ENCODE measurements at places on chromosomes 12 and 14.

DNA sequence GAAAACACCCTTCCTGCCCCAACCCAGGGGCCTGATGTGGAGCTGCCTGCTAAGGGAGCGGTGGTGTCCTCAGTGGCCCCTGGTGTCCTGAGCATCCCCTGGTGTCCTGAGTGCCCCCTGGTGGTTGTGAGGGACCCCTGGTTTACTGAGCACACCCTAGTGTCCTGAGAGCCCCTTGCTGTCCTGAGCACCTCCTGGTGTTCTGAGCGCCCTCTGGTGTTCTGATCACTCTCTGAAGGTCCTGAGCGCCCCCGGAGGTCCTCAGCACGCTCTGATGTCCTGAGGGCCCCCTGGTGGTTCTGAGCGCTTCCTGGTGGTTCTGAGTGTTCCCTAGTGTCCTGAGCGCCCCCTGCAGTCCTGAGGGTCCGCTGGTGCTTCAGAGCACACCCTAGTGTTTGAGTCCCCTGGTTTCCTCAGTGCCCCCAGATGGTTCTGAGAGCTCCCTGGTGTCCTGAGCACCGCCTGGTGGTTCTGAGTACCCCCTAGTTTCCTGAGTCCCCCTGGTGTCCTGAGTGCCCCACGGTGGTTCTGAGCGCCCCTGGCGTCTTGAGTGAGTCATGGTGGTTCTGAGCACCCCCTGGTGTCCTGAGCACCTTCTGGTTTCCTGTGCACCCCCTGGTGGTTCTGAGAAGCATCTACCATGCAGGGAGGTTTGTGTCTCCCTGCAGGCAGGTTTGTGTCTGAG lies 1004.2 kb downstream of the TMEM121 start:
- no peak for DNase-seq

GRCh38 chr14:90556012-90556477 lies 159.2 kb downstream of the CALM1 start:
- DNase-seq = no peak

- no peak for DNase-seq
These were observed 151.3 kb downstream of the NUBPL start for GRCh38 chr14:31712244-31713127.

DNA sequence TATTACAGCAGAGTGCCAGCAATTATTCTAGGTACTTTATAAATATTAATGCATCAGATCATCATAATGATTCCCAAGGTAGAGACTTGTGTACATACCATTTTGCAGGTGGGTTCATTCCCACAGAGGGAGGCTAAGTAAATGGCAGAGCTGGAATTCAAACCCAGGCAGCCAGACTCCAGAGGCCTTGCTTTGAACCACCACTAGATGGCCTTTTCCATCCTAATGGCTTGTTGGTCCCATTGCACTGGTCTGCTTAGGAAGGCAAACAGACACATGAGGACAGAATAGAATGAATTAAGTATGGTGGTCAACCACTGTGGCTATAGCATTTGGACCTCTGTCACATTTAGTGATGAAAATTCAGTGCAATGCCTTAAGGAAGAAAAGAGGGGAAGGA lies 158.7 kb downstream of the METTL25 start:
- no peak for DNase-seq

GRCh38 chr12:68119724-68120211 lies 39.8 kb downstream of the IFNG start:
- no peak for DNase-seq

- DNase-seq = no peak
These were observed 458.4 kb upstream of the SYT1 start for GRCh38 chr12:78406213-78406612.

GRCh38 chr14:74983343-74983742 lies 19.4 kb upstream of the EIF2B2 start:
- DNase-seq = no peak

DNA sequence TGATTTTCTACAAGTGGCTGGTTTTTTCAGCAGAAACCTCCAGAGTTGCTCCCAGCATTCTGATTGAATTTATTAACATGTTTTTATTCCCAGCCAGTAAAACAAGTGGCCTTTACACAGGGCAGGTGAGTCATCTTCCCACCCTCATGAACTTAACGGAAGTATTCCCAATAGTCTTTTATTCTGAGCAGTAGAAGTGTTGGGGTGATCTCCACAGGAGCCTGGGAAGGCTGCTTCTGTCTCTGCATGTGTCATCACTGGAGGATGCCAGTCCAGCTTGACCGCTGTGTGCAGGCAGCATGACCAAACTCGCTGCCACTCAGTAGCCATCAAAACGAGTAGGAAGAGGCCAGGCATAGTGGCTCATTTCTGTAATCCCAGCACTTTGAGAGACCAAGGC lies 13.4 kb upstream of the DNAH10 start:
- no peak for DNase-seq

DNA sequence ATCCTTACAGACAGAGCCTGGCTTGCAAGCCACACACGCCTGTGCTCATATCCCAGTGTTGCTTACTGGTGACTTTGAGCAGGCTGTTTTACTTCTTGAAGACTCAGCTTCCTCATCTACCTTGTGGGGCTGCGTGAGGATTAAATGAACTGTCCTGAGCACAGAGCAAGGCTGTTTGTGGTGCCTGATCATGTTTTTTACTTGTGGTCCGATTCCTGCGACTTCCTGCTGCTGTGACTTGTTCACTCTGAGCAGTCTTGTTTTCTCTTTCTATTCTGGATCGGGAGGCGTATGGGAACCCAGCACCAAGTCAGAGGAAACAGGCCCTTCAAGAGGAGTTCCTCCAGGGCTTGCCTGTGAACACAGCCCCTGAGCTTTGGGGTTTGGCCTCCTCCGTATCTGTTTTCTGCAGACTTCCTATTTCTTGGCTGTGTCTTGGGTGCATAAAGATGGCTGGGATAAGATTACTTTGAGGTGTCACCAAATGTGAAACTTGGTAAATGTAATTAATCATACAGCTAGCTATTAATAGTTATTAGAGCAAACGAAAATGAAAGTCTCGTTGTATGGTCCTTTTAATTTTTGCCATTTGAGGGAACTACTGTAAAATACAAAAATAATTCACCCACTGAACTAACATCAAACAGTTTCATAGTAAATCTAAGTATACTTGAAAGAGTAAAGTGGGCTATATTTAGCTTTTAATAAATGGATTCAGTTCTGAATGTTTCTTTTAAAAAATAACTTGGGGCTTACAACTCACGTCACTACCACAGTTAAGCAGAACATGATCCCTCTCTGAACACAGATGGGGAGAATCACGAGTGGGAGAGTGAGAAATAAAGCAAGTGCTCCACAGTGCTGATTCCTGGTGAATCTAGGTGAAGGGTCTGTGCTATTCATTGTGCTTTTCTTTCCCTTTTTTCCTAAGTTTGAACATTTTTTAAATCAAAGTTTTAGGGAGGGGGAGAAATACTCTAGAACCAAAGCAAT lies 251.5 kb downstream of the FOXN3 start:
- DNase-seq = no peak

DNA sequence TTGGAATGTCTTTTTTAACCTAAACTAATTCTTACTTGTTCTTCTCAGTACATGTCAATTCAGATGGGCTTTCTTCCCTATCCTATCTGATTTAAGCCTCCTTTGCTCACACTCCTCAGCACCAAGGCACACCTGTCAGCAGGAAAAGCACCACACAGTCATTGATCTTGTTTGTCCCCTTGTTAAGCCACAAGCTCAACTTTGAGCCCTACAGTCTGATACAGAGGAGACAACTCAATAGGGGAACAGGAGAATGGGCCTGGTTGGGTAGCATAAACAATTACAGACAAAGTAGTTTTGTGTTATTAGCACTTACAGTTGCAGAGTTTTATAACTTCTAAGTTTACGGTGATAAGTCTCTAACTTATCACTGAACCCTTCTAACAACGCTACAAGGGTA lies 29.5 kb upstream of the SYCP3 start:
- no peak for DNase-seq

GRCh38 chr14:94244182-94244581 lies 48.9 kb downstream of the SERPINA10 start:
- DNase-seq = no peak

Measured in stimulated activated CD8-positive, alpha-beta memory T cell treated with anti-CD3 and anti-CD28 coated beads, Interleukin-7, amount 100 ng/mL, for 1 hour (primary cell).